ENCODE measurements at places on chromosomes 1 and 21.
A peak's percentile ranks its signal among the peaks of the same experiment; 100 is the strongest.

- no peak for DNase-seq
Measured at GRCh38 chr1:107477233-107477632, 336.4 kb downstream of the NTNG1 start.

GRCh38 chr1:180675586-180675985, 43.8 kb downstream of the XPR1 start:
- no peak for DNase-seq

- DNase-seq, result peak; percentile 44
Measured at GRCh38 chr1:54996359-54996868, 2.3 kb upstream of the BSND start.

DNA sequence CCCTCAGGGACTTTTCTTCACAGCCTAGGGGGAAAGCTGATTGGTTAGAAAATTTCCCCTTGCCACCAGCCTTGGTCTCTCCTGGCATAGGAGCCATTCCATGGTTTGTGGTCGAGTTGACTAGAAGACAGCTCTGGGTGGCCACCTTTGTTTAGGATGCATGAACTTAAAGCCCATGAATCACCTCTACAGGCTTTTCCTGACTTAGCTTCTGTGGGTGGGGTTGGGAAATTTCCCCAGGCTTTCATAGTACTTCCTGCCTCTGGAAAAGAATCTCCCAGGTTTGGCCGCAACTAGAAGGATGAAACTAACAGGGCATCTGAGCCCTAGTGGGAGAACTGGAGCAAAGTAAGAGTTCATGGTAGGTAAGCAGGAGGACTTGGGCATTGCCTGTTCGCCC, 72.6 kb downstream of the SNRPE start:
- DNase-seq, result no peak

DNA sequence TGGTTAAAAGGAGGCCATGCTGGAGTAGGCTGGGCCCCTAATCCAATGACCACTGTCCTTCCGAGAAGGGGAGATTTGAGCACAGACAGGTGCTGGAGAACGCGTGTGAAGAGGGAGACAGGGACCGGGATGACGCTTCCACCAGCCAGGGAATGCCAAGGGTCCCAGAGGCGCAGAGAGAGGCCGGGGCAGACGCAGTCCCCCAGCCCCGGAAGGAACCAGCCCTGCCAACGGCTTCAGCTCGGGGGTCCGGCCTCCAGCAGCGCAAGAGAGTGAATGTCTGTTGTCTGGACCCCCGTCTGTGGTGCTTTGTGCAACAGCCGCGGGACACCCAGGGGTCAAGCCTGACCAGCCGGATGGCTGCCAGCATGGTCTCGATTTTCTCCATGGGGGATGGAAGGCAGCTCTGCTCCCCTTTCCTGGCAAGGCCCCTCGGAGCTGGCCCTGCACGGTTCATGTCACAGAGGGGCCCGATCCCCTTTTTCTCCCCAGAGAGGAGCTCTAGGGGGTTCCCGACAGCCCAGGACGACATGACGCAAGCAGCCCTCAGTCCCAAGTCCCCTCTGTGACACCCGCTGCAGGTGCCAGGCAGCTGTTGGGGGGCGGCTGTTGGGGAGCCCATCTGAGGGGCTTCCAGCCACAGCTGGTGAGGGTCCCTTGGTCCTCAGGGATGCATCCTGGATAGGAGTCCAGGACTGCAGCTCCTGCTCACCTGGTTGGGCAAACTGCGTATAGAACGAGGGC, 73.5 kb downstream of the SIK1 start:
- no peak for DNase-seq
